Activated CD4-positive, alpha-beta T cell treated with anti-CD3 and anti-CD28 coated beads for 36 hours (primary cell): ENCODE measurements at places on chromosomes 2 and 18.

DNA sequence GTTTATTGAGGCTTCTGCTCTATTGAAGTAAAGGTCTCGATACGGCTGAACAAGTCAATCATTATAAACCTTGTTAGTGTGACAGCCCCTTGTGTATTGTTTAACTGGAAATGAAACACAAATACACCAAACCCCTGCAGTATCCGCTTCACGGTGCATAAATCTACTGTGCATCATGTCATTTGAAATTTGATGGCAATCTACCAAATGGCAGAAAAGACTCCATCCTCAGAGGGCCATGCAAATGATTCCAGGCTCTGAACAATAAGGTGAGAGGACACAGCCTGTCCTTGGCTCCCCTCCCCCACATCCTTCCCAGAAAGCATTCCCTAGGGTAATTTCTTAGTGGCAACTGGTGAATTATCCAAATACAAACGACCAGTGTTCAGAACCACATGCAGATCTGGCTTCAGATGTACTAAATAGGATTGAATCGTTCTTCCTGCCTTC is 80.6 kb downstream of the ADCYAP1 start:
- no peak for DNase-seq

DNA sequence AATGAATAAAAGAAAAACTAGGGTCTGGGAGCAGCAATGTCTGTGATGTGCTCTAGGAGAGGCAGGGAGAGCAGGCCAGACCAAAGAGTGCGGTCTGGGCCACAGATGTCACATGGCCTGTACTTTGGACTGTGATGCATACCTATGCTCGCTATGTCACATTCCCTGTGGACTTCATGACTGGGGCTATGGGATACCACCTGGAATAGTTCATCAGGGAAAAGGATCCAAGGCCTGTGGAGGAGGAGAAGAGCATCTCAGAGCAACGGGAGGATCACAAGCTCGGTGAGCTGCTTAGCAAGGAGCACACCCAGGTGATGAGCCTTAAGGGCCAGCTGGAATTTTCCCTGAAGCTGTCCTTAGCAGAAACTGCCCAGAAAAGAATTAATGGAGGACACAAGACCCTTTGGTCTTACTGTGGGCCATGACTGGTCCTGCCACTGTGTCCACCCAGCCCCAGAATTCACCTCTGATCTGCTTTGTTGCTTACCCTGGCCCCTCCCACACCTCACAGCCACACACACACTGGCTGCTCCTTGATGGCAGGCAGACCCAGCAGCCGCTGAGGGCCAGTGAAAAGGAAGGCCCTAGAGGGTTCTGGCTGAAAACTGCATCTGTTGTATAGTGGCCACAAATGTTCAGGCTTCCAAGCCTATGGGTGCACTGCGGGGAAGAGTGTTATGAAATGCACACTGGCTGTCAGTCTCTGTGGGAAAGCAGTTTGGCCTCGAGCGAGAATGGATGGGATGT is 25.3 kb upstream of the GCC2 start:
- no peak for DNase-seq

- DNase-seq, result no peak
Observed at GRCh38 chr18:43625582-43625981, 348.3 kb upstream of the SYT4 start.

DNA sequence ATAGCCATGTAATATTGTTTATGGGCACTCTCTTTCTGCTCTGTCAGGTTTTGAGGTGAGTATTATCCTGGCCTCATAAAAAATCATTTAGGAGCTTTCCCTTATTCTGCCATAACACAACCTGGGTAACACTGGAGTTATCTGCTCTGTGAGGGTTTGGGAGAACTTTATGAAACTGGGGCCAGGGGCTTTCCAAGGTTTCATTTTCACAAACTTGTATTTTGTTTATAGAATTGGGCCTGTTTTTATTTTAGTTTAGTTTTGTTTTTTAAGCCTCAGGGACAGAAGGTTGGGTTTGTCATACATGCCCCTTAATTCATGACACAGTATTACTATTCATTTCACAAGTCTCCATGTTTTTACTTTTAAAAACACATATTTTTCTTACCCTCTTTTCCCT is 83.5 kb downstream of the IRS1 start:
- no peak for DNase-seq

GRCh38 chr18:13173578-13174145 is 44.9 kb upstream of the LDLRAD4 start:
- DNase-seq, result no peak

DNA sequence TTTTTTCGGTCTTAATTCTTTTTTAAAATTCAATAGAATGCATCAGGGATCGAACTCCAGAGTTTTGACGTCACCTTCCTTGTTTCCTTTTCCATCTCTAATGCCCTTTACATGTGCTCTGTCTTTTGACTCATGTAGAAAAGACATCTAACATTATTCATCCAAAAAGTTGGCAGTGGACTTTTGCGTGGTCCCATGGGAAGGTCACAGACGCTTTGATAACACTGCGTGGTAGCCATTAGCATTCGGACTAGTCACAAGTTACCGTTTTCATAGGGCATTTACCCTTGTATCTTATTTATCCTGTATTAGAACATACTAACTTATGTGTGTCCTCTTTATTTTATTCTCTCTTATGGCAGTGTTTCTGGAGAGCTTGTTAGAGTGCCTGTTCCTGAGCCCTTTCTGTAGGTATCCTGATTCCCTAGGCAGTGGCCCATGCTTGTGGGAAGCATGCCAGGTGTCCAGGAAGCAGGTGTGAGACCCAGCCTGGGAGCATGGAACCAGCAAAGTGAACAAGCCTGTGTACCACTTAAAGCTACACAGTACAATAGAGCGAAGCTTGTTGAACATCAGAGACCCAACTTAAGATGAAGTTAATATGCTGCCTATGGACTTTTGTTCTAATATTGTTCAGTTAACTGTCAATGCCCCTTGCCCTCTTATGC is 73.6 kb upstream of the RBM44 start:
- DNase-seq, result no peak

DNA sequence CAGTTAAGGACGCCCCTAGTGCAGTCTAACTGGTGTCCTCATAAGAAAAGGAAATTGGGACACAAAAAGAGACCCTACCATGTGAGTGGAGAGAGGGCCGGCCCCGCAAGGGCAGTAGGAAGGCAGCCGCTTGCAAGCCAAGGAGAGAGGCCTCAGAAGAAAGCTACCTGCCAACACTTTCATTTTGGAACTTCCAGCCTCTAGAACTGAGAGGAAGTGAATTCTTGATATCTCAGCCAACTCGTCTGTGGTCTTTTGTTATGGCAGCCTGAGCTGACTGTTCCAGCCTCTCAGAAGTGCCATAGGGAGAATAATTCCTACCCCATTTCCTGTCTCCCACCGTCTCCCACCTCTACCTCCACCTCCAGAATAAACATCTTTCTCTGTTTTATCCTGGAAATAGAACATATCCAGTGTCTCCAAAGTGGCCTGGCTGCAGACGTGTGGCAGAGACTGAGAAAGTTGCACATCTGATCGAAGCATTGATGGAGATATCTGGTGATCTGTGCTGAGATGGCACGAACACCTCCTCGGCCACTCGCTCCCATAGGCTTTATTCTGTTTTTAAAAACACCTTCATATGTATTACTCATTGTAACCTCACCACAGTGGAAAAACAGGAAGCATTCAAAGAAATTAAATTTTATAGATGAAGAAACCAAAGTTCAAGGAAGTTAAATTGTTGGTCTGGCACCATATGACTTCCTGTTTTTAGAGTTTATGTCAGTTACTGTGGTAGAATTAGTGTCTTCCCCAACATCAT is 39.5 kb upstream of the MARCO start:
- DNase-seq, result no peak

- no peak for DNase-seq
Observed at GRCh38 chr18:78732273-78733210, 247.1 kb upstream of the SALL3 start.

DNA sequence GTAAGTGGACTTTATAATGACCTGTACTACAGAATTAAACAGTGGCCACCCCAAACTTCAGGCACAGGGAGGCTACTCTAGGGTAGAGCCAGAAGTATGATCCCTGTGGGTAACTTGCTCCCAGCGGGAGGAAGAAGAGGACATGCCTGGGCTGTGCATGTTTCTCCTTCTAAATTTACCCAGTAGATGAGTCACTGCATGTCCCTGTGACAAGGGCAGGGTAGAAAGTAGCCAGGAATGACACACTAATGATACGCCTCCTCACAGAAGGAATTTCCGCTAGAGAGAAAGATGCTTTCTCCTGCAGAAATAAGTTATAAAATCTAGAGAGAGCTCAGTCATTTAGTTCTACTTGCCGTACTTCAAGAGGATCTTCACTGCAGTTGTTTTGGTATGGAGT is 7.5 kb downstream of the ACYP2 start:
- no peak for DNase-seq
